H1 (cell line): ENCODE measurements at places on chromosomes 7 and 10. TPM values are rescaled to one million over a fixed set of nuclear protein-coding genes. Genes with fewer than 3 reads are reported as not detected.
A peak's percentile ranks its signal among the peaks of the same experiment; 100 is the strongest.

Gene SEMA3A
- total RNA-seq = 42.3 and 45.9 TPM in 2 replicates

Gene AP5Z1
- 21.9 and 24.7 TPM in 2 replicates for total RNA-seq

Gene VAX1
- total RNA-seq = not detected in 2 replicates

Gene UNCX
- total RNA-seq = not detected in 2 replicates

Gene TMEM130
- total RNA-seq = 2.9 and 3.7 TPM in 2 replicates

- H3K4me3 ChIP-seq = no peak overlapping the region
- no peaks in the 10 kb centered on the region for H3K4me1 ChIP-seq
- H3K27ac ChIP-seq = no peak overlapping the region
- no peaks in the 10 kb centered on the region for H3K27me3 ChIP-seq
- no peaks in the 10 kb centered on the region for H3K36me3 ChIP-seq
These were observed 92.4 kb downstream of the WNT2 start for GRCh38 chr7:117230276-117231046.

- H3K27me3 ChIP-seq = no peaks in the 10 kb centered on the region
- H3K36me3 ChIP-seq = no peaks in the 10 kb centered on the region
- H3K27ac ChIP-seq = no peak overlapping the region
- no peak overlapping the region for H3K4me3 ChIP-seq
These were observed 362.8 kb downstream of the THSD7A start for GRCh38 chr7:11469028-11469745.

DNA sequence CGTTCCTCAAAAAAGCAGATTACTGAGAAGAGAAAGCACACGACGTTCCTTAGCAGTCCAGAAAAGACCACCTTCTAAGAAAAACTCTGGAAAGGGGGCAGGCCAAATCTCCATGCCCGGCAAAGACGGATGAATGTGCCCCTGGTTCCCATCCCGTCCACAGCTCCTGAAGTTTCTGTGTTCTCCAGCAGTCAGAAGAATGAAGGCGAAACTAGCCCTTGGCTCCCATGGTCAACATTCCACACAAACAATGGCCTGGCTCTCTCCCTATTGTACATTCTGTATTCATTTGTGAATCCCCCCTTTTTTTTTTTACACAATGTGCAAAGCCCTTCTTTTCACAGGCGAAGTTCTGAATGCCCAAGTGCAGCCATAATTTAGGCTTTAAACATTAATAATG, 5.3 kb downstream of the CTBP2 start:
- DNase-seq = no peak
- H3K27me3 ChIP-seq = no peaks in the 10 kb centered on the region
- peaks cover 19% of the 10 kb centered on the region for H3K36me3 ChIP-seq
- peaks cover 32% of the 10 kb centered on the region for H3K4me1 ChIP-seq
- H3K4me3 ChIP-seq = peak overlapping the region; percentile 32

- H3K27me3 ChIP-seq = no peaks in the 10 kb centered on the region
- no peaks in the 10 kb centered on the region for H3K36me3 ChIP-seq
- H3K4me1 ChIP-seq = peaks cover 12% of the 10 kb centered on the region
- DNase-seq = no peak
- H3K27ac ChIP-seq = no peak overlapping the region
These were observed 90.5 kb upstream of the SVIL start for GRCh38 chr10:29725133-29725720.

DNA sequence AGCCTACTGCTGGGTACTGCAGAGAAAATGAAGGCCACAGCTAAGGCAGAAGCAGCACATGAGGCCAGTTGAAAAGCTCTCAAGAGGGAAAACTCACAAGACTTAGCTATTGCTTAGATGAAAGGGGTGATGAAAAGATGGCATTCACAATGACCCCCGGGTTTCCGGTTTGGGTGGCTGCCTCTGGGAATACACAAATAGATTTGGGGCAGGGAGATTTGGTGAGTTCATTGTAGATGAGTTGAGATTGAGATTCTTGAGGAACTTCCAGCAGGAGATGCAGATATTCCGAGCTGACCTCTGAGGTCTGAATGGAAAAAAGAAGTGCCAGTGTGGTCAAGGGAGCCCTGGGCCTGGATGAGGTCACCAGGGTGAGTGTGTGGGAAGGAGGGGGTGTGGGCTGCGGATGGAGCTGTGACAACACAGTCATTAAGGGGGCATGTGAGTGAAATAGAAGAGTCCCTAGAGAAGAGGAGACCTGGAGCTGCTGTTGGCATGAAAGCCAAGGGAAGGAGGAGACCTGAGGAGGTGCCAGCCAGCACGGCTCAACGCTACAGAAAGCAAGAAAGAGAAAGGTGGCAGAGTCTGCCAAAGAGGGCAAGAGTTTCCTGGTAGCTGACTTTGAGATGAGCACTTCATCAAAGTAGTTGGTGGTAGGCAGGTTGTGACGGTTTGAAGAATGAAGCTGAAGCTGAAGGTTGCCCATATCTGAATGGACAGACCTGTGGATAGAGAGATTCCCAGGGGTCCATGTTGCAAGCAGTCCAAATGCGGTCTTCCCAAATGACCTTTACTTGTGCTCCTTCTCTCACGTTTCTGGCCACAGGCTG, 43.7 kb downstream of the HIF1AN start:
- no peaks in the 10 kb centered on the region for H3K36me3 ChIP-seq
- H3K4me1 ChIP-seq = no peaks in the 10 kb centered on the region

DNA sequence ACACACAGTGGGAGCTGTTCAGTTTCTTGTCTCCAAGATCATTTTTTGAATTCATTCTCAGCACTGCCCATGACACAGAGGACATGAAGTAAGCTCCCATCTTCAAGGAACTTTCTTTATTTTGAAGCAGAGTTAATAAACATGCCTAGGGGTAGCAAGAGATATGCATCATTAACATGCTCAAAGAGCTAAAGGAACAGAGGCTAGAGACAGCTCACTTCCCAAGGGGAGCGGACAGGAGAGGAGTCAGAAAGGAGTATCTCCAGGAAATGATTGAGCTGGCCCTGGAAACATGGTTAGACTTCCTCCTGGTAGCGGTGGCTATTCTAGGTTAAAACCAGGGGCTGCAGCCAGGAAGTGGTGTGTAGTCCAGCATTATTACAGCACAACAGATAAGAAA, 135.9 kb downstream of the GPAM start:
- H3K27ac ChIP-seq = no peak overlapping the region
- H3K27me3 ChIP-seq = no peaks in the 10 kb centered on the region
- no peaks in the 10 kb centered on the region for H3K36me3 ChIP-seq
- H3K4me1 ChIP-seq = no peaks in the 10 kb centered on the region
- H3K4me3 ChIP-seq = no peak overlapping the region
- DNase-seq = no peak

DNA sequence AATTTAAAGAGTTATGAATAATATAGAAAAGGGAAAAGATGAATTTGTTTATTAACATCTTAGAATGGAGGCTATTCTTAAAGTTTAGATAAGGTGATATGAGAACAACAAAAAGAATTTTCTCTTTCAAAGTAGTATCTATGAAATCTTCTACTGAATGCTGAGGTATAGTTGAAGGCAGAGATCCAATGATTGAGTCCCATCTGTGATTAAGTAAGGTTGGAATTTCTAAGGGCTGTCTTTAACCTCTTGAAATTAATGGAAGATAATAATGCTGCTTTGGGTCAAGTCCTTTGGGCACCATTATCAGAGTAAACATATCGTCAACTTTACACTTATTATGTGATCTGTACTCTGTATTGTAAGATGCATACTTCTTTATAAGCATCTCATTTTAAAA, 307.9 kb downstream of the PRKG1 start:
- no peak overlapping the region for H3K27ac ChIP-seq
- no peaks in the 10 kb centered on the region for H3K36me3 ChIP-seq
- DNase-seq = no peak
- no peak overlapping the region for H3K4me3 ChIP-seq
- peaks cover 7% of the 10 kb centered on the region for H3K4me1 ChIP-seq

- no peak overlapping the region for H3K27ac ChIP-seq
- no peak overlapping the region for H3K4me3 ChIP-seq
- no peak for DNase-seq
- H3K4me1 ChIP-seq = no peaks in the 10 kb centered on the region
- H3K27me3 ChIP-seq = no peaks in the 10 kb centered on the region
- H3K36me3 ChIP-seq = peaks cover 55% of the 10 kb centered on the region
These were observed 9.0 kb downstream of the EPHB4 start for GRCh38 chr7:100818366-100818765.

DNA sequence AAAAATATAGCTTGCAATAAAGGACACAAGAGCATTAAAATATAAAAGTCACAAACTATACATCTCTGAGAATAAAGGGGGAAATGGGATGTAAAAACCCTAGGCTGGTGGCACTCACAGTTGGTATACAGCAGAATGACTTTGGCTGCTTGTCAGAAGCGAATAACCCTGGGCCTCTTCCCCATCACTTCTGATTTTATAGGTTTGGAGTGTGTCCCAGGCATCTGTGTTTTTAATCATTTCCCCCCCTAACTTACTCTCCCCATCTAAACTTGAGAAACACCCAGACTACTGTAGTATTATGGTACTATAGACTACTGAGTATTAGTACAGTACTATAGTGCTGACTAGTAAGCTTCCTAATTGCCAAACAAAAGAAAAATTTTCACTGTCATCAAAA, 1.8 kb upstream of the RPA3 start:
- no peak overlapping the region for H3K27ac ChIP-seq
- DNase-seq = no peak
- H3K4me1 ChIP-seq = no peaks in the 10 kb centered on the region
